ENCODE measurements at places on chromosomes 12 and 14. TPM values are rescaled to one million over a fixed set of nuclear protein-coding genes. Genes with fewer than 3 reads are reported as not detected.

GRCh38 chr14:68322940-68323620, 469.8 kb downstream of the ZFP36L1 start:
- H3K36me3 ChIP-seq: no peaks in the 10 kb centered on the region
- no peaks in the 10 kb centered on the region for H3K4me1 ChIP-seq
- no peaks in the 10 kb centered on the region for H3K27me3 ChIP-seq

CCDC197 gene
- not detected for total RNA-seq

ADAMTS20 gene
- not detected for total RNA-seq

DNA sequence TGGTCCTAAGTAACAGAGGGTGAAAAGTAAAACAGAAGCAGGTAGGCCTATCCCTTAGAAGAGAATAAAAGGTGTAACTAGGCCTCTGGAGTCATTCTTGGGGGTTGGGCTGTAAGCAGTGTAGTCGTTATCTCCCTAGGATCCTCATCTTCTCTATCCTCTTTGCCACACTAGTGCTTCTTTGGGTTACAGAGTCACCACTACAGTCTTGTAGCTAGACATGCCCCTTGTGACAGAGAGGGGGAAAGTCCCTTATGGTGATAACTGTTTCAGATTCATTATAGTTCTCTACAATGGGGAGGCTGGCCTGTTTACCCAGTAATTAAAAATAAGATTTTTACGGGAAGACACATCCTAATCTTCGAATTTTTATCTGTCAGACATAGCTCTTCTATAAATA, 16.4 kb upstream of the SRP54 start:
- H3K27ac ChIP-seq: no peak overlapping the region
- no peak for DNase-seq
- peaks cover 17% of the 10 kb centered on the region for H3K36me3 ChIP-seq
- no peaks in the 10 kb centered on the region for H3K27me3 ChIP-seq
- no peak overlapping the region for H3K4me3 ChIP-seq
- H3K4me1 ChIP-seq: no peaks in the 10 kb centered on the region

DNA sequence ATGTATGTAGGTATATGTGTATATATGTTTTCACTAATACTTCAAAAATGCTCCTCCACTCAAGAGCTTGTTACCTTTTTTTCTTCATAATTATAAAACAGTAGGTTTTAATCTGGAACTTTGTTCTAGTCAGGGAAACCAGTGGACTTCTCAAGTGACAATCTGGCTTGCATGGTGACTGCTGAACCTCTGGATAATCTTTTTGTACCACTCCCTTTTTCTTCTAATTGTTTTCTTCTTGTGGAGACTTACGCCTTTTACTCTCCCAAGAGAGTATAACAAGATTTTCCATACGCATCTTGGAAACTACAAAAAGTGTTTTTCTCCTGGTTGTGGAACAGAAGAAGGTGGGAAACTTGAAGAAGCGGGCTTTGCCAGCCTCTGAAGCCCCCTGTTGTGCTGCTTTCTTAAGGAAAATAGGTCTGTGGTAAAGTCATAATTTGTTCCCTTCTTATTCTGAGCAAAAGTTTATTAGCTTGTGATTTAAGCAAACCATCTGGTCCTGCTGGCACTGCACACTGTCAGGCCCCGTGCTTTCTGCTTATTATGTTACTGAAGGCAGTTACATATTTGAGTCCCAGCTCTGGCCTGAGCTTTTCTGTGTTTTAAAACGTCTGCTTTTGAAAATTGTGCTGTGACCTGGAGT, 291.8 kb downstream of the ERC1 start:
- no peaks in the 10 kb centered on the region for H3K36me3 ChIP-seq
- no peak for DNase-seq
- peak overlapping the region; percentile 43 for H3K27ac ChIP-seq
- H3K27me3 ChIP-seq: no peaks in the 10 kb centered on the region
- H3K4me3 ChIP-seq: no peak overlapping the region

- peak overlapping the region; percentile 97 for H3K4me3 ChIP-seq
- peaks cover 42% of the 10 kb centered on the region for H3K4me1 ChIP-seq
- no peak for DNase-seq
- H3K27me3 ChIP-seq: no peaks in the 10 kb centered on the region
Measured at GRCh38 chr12:26936559-26937442, 980 bp downstream of the INTS13 start.

RASSF9 gene
- 2.9 TPM for total RNA-seq

- no peak overlapping the region for H3K27ac ChIP-seq
- H3K36me3 ChIP-seq: no peaks in the 10 kb centered on the region
- DNase-seq: no peak
- H3K4me1 ChIP-seq: no peaks in the 10 kb centered on the region
Measured at GRCh38 chr12:22574921-22575320, 30.6 kb upstream of the C2CD5 start.

All from right atrium auricular region (tissue), 2 donors.